Hippocampal formation (tissue), 2 donors: ENCODE measurements at places on chromosomes 6 and 20.

- no peak for DNase-seq
These were observed 43.1 kb downstream of the MBOAT1 start for GRCh38 chr6:20169119-20169557.

DNA sequence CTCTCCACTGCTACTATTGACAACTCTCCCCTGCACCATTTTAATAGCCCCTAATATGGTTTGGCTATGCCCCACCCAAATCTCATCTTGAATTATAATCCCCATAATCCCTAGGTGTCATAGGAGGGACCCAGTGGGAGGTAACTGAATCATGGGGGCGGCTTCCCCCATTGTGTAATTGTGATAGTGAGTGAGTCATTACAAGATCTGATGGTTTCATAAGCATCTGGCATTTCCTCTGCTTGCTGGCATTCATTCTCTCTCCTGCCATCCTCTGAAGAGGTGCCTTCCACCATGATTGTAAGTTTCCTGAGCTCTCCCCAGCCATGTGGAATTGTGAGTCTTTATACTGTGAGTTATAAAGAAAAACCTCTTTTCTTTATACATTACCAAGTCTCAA, 74.1 kb upstream of the TCF21 start:
- no peak for DNase-seq

GRCh38 chr6:126661646-126662045, 321.7 kb downstream of the CENPW start:
- no peak for DNase-seq

DNA sequence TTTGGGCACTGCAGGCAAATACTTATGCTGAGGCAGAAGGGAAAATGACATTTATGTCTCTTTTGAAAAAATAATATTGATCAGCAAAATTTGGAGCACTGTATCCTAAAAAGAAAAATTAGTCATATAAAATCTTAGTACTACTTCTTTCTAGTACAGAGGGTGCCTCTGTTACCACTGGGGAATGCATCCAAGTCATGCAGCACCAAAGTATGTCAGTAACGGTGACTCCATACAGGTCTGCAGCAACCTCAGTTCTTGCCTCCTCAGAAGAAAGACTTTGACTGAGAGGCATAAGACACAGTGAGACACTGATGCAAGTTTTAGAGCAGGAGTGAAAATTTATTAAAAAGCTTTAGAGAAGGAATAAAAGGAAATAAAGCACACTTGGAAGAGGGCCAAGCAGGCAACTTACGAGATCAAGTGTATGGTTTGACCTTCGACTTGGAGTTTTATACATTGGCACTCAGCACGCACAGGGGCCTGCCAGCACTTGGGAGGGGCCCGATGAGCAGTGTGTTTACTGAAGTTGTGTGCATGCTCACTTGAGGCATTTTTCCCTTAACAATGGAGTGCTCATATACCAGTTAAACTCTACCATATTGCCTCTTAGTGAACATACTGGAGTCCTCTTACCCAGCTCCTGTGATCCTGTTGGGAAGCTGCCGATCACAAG, 1244.8 kb downstream of the EPHA7 start:
- no peak for DNase-seq

DNA sequence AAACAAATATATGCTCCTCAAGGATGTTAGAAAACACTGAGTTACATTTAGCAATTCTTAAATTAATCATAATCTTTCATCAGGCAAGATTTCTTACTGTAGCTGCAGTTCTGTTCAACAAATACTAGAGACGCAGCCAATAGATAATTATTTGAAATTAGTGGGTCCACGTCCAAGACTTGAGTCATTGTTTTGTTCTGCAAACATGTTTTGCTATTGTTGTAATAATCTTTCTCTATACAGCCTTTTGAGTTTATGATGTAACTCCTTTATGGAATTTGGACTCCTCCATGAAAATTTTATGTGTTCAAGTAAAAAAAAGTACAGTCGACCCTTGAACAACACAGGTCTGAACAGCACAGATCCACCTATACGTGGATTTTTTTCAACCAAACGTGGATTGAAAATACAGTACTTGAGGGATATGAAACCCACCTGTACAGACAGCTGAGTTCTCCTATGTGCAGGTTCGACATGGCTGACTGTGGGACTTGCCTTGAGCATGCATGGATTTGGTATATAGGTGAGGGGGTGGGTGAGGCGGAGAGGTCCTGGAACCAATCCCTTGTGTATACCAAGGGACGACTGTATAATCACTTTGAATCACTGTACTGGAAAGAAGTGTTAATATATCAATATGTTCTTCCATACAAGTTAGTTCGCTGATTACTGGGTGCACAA, 41.3 kb upstream of the SLC22A16 start:
- DNase-seq: no peak

- peak; percentile 30 for DNase-seq
These were observed 35.9 kb downstream of the RIPOR3 start for GRCh38 chr20:50655311-50655880.

- DNase-seq: no peak
These were observed 204.7 kb downstream of the ESR1 start for GRCh38 chr6:152012227-152012626.

DNA sequence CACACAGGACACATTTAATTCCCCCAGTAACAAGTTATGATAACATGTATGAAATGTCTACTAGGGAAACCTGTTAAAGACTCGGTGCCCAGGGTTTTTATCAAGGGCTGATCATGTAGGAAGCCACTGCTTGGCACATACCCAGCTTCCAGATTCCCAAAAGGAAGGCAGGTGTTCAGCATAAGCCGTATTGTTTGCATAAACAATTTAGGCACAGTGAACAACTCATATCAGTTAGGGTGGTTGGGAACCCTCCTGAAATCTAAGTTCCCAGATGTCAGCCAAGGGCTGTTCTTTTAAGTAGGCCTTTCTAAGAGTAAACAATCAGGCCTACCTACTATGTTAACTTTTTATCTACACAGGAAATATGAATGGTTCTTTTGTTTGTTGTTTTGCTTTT, 74.1 kb downstream of the ASXL1 start:
- DNase-seq: no peak

DNA sequence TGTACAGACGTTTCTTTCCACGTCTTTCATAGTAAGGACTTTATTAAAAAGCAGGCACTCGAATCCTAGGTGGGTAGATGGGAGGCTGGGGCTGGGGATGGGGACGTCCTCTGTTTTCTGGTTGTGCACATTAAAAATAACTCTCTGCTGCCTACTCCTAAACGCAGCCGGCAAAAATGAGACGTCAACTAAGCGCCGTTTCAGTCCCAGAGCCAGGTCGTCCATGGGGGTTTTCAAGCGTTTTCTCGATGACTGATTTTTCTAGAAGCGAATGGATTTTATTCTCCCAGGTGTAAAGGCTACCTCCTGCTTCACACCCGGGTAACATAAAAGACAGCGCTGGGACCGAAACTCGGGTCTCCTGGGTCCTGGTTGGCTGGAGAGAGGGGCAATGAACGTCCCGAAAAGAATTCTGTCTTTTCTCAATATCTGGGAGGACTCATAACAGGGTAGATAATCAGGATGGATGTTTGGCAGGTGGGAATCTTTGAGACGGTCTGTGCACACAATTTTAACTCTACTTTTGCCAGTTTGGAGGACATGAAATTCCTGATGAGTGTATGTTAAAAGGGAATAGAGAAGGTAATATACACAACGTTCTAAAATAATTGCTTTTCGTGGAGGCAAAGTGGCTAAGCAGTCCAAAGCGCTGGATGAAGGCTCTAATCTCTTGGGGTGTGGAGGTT, 25.2 kb downstream of the GPX6 start:
- peak; percentile 9 for DNase-seq

DNA sequence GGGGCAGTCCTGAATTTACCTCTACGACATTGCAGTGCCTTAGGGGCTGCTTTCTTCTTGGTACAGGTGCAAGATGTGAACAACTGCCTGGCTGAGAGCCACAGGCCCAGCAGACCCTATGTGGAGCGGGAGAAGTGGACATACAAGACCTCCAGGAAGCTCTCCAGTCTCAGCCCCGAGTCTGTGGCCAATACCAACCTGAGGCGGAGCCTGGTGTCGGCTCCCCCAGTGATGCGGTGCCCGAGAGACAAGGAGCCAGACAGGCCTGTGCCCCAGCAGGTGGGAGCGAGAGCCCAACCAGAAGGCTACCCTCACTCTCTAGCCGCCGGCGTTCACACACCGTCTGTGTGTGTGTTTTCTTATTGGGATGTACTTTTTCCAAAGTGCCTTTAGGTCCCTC, 59.6 kb downstream of the EFCAB8 start:
- no peak for DNase-seq

- DNase-seq: peak; percentile 73
These were observed 828 bp downstream of the ADGRB3 start for GRCh38 chr6:68635706-68636513.

- peak; percentile 55 for DNase-seq
These were observed at the start of gene PSORS1C1 for GRCh38 chr6:31114541-31114878. Gene PSORS1C1, plus strand, starts transcription at chr6:31114800. Its CDS starts 14,833 bp downstream, at chr6:31129633.

GRCh38 chr20:454951-455350, 7.4 kb downstream of the TBC1D20 start:
- no peak for DNase-seq

DNA sequence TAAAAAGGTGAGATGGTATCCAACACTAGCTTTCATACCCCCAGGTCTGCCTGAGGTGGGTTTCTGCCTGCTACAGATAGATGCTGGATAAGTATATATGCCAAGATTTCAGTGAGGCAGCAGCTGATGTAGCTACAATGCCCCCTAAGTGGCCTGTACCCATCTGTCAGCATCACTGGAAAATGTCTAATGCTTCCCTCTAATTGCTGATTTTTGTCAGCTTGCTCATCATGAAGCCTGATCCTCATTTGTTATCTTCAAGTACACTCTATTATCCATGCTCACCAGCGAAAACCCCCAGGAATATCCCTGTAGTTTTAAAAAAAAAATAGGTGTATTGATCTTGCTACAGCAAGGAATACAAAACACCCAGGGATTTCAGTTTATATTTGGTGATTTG, 32.2 kb downstream of the OPRM1 start:
- no peak for DNase-seq

DNA sequence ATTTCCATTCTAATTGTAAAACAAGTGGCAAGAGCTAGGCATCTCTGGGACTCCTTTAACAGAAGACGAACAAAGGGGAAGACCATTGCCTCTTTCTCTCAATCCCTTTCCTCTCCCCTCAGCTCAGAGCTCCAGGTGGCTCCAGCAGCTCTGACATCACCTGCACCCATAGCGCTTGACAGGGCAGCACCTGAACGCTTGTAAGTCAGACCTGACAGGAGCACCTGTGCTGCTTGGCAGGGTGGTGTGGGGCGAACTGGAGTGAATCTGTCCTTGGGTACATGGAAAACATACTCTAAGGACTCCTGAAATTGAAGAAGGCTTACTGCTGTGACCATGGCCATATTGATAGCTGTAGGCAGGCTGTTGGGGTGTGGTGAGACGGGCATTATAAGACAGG, 409.5 kb upstream of the AGPAT4 start:
- DNase-seq: no peak

- DNase-seq: no peak
These were observed 111.5 kb downstream of the PRND start for GRCh38 chr20:4833074-4833728.

DNA sequence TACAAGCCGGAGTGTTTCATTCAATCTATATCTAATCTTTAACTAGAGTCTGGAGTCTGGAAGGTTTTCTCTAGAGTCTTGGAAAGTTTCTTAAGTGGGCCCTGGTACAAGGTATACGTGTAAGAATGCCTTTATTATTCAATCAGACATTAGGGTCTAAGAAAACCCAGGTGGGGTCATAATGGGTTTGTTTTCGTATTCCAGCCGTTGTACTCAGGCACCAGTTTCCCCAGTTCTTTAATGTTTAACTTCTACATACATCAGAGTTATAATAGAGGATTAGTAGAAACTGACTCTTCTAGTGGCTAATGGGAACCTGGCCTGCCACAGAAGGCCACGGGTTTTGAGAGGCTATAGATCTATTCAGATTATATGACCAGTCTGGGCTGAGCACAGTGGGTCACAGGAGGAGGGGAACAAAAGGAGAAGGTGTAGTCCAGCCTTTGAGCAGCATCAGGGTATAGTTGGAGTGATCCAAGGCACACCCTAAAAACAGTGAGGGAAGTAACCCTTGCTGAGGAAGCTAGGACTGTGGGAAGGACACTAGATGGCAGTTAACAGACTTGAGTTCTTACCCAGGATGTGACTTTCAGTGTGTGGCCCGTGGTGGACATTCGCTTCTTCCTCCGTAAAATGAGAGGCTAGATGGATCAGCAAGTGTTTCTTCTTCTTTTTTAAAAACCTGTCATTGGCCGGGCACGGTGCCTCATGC, 15.5 kb downstream of the FAM83B start:
- no peak for DNase-seq

GRCh38 chr6:121932076-121932991, 467.1 kb upstream of the HSF2 start:
- DNase-seq: no peak
